ENCODE measurements at places on chromosomes 1 and 21. TPM values are rescaled to one million over a fixed set of nuclear protein-coding genes. Genes with fewer than 3 reads are reported as not detected.

DNA sequence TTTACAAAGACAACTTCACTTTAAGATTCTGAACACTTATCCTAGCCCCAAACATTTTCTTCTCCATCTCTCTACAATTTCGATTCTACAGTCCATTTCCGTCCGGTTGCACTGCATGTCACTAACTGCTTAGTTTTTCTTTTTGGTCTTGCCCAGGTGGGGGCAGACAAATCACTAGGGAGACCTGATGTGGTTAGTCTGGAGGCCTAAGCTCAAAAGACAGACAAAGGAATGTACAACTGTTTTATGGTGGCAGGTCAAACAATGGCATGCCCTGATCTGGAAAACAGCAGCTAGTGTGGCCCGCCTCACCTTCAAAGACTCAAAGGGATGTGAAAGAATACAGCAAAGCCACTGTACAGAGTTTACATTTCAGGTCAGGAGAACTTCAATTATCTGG lies 3.8 kb downstream of the ETV3 start:
- DNase-seq, result no peak
- no peaks in the 10 kb centered on the region for H3K27me3 ChIP-seq
- no peak overlapping the region for H3K4me3 ChIP-seq
- no peak overlapping the region for H3K27ac ChIP-seq

- no peak overlapping the region for H3K27ac ChIP-seq
- no peaks in the 10 kb centered on the region for H3K36me3 ChIP-seq
- no peak overlapping the region for H3K4me3 ChIP-seq
- no peak for DNase-seq
Measured at GRCh38 chr1:168725831-168726230, 3.2 kb downstream of the DPT start.

- no peak for DNase-seq
- H3K36me3 ChIP-seq, result no peaks in the 10 kb centered on the region
- no peaks in the 10 kb centered on the region for H3K4me1 ChIP-seq
Measured at GRCh38 chr1:221940631-221941030, 198.7 kb upstream of the DUSP10 start.

The PM20D1 gene
- total RNA-seq, result not detected

The PPIAL4G gene
- 0.09 TPM for total RNA-seq

The TESK2 gene
- 10.5 TPM for total RNA-seq

The NGF gene
- not detected for total RNA-seq

Data from neural progenitor cell (in vitro differentiated cells).